ENCODE measurements at places on chromosomes 3 and 15.

DNA sequence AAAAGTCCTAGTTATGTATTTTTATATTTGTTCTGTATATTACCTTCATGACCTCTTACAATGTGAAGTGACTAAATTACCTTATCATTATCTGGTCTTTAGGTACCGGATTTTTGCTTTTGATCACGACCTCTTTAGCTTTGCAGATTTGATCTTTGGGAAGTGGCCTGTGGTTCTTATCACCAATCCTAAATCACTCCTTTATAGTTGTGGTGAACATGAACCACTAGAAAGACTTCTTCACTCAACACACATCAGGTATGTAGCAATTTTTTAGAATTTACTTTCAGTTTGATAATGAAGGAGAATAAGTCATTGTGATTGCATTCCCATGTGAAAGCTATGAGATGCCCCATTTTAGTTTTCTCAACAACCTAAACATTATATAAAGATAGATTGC is 18.3 kb downstream of the TMEM62 start:
- DNase-seq: no peak

GRCh38 chr3:126672741-126673140 is 17.8 kb upstream of the TXNRD3 start:
- DNase-seq: no peak

GRCh38 chr3:154022606-154023005 is 98.6 kb upstream of the ARHGEF26 start:
- no peak for DNase-seq

- DNase-seq: no peak
These were observed 1036.6 kb downstream of the NTRK3 start for GRCh38 chr15:87219650-87220615.

DNA sequence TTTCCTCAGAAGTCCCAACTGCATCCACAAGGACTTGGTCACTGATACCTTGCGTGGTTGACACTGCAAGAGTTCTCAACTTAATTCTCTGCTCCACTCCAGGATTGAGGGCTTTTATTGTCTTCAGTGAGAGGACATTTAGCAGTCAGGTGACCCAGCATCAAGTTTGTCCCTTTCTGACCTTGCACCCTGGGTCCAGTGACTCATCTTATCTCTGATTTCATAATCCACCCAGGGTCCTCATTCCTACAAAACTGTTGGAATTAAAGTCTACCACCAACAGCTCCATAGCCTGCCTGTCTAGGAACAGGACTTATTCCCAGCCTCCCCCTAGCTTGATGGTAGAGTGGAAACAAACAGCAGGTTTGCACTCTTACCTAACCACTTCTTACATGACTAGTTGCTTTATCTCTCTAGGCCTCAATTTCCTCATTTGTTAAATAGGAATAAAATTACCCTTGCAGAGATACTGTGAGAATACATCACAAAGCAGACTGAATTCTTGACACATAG is 151.3 kb upstream of the LPP start:
- DNase-seq: no peak

DNA sequence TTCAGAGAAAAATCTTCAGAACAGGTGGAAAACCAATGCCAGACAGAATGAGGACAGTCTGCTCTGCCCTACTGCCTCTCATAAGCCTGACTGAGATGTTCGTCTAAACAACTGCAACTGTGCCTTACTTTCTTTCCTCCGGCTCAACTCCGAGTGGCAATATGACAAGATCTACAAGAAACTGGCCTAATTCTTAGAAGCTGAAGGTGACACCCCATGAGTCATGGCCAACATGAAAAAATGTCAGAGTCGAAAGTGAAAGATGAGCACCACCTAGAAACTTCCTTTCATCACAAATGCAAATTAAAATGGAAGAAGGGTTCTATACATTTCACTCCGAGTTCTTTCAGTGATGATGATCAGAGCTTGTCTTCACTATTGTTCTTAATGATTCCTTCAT is 12.9 kb downstream of the PCYT1A start:
- DNase-seq: peak; percentile 51

GRCh38 chr15:66619152-66619903 is 53.5 kb upstream of the LCTL start:
- peak; percentile 9 for DNase-seq

DNA sequence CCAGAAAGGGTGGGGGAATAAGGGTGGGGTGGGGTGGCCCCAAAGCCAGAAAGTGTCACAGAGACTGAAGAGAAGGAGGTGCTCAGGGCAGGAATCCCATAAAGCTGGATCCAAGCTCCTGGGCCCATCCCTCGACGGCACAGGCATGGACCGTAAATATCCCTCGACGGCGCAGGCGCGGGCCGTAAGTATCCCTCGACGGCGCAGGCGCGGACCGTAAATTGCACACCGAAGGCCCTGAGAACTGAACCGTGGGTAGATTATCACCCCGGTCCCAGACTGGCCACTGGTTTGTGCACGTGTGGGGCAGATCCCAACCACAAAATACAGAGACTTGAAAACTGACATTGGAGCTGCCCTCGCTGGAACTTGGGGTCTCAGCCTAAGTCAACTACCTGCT is 41.3 kb upstream of the MUC4 start:
- DNase-seq: no peak

DNA sequence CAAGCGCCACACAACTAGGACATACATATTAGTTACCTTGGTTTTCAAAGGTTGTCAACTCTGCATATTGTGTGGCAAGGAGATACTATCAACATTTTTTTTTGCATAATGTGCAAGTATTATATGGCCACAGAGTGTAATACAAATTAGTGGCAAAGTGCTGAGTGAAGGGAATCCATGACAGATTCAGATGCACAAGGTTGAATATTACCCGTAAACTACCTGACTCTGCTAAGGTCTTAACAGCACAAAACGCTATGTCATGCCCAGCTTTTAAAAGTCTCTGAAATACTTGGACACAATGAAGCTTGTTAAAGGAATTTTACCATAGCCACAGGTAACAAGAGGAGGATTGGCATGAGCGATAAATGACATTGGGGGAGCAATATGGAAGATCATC is 79.0 kb downstream of the SATB1 start:
- DNase-seq: no peak

DNA sequence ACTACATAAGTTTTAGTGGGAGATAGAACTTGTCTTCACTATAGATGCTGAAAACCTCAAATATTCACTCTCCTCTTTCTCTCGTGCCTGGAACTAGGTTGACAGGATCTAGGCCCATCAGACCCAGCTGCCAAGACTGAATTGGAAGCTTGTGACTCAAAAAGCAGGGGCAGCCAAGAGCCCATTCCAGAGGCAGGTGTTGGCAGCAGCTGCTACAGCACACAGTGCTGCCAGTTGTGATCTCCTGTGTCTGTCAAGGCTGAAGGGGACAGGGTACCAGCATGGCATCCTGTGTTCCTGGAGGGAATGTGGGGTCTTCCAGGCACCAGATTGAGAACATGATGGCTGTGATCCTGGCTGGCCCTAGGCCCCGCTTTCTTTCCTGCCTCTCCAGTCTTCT is 92.5 kb upstream of the MB21D2 start:
- DNase-seq: no peak

- DNase-seq: no peak
These were observed 12.9 kb downstream of the CCDC80 start for GRCh38 chr3:112627919-112628466.

GRCh38 chr3:183385698-183386613 is 42.5 kb downstream of the MCF2L2 start:
- DNase-seq: peak; percentile 63

DNA sequence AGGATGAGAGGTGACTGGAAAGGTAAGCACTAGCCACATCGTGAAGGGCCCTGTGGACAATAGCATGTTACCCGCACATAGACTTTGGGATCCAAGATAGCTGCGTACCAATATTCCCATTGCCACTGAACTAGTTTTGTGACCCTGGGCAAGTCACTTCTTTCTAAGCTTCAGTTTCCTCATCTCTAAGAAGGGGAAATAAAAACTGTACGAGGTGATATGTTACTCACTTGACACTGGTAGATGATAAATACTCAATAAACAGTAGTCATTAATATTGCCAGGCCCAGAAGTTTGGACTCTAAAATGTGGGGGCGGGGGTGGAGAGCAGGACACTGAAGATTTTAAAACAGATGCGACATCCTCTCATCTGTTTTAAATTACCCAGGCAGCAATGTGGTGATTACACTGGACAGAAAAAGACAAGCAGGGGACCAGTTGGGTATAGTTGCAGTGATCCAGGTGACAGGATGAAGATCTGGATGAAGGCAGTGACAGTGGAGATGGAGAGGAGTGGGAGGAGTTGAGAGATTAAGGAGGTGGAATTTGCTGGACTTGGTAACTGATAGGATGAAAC is 2.5 kb downstream of the ATG7 start:
- no peak for DNase-seq

DNA sequence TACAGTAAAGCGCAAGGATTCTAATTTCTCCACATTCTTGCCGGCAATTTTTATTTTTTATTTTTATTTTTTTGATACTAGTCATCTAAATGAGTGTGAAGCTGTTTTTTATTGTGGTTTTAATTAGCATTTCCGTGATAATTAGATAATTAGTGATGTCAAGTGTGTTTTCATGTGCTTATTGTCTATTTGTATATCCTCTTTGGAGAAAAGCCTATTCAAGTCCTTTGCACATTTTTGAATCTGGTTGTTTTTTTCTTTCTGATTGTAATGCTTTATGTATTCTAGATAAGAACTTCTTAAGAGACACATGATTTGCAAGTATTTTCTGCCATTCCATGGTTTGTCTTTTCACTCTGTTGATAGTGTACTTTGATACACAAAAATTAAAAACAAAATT is 16.1 kb downstream of the CTDSPL2 start:
- no peak for DNase-seq

DNA sequence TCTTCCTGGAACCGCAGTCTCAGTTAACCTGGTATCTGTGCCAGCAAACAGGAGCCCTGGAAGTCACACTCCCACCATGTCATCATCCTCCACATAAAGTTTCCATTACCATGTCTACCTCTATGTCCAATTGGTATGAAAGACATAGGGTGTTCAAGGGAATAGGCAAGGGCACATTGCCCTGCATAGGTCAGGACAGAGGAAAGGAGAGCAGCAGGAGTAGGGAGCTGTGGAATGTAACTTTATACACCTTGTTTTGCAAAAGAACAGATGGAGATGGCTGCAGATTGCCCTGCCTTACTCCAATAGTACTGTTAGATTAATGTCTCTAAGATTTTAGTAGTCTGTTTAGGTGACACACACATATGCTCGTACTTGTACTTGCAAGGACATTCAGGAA is 1056.4 kb downstream of the NTRK3 start:
- DNase-seq: no peak

- no peak for DNase-seq
These were observed 69.7 kb upstream of the ARNT2 start for GRCh38 chr15:80334521-80334920.

DNA sequence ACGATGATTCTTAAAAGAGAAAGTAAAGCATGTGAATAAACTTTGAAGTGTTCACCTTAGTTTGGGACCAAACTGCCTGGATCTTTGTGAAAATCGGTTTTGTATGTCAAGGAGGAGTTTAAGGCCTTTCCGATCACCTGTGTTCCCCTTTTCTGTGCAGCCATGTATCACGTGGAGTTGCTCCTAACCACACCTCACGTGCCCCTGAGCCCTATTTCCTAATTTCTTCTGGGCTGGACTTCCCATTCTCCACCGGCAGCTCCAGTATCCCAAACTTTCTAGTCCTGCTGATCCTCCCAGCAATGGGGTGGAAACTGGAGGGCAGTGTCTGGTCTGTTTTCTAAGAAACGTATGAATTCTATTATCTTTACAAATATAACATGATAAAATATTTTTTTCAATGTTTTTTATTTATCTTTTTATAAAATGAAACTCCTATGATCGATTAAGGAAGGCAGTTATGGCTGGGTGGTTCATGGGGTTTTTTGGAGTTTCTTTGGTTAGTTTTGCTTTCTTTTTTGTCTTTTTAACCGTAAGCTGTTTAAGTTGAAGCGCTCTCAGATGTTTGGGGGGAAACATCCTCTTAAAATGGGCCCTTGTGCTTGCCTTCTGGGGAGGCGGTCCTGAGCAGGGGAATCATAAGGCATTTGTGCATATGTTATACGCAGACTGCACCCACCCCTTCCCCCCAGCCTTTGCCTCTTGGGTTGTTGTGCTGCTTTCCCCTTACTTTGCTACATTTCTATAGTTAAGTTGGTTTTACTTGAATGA is 43.6 kb upstream of the WWTR1 start:
- no peak for DNase-seq

DNA sequence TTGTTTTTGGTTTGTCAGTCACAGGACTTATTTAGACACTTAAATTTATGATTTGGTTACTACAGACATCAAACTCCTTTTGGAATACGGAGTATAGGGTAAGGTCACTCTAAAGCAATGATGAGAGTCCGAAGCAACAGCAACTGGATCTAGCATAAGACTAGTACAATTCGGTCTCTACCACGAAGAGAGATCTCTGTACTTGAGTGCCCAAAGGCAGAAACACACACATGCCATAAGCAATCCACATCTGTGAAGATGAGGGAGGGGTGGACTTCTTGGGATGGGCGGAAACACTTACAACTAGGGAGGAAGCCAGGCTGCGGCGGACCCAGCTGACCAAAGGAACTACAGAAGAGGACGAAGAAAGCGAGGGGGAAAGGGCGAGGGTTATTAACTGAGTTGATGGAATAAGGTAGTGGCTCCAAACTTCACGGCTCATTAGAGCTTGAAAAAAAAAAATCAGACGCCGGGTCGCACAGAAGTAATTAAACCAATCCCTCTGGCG is 595 bp downstream of the DPH6 start:
- peak; percentile 7 for DNase-seq

DNA sequence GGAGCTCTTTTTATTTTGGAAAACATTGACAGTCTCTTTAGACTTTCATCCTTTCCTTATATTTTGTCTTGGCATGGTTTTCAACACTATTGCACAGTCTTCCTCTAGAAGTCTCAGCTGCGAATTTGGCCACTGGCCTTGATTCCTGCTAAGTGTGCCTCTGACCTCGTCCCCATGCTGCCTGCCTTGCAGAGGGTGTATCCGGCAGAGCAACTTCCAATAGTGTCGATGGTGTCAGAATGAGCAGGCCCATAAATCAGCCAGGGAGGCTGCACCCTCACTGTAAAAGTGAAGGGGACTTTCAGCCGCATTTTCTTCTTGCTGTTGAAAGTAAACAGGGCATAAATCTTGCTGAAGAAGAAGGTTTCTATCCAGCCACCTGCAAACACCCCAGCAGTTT is 336.7 kb upstream of the TRIM42 start:
- DNase-seq: no peak

- no peak for DNase-seq
These were observed 27.9 kb downstream of the IQSEC1 start for GRCh38 chr3:13045241-13045903.

GRCh38 chr15:86336051-86336788 is 256.5 kb downstream of the AGBL1 start:
- no peak for DNase-seq

DNA sequence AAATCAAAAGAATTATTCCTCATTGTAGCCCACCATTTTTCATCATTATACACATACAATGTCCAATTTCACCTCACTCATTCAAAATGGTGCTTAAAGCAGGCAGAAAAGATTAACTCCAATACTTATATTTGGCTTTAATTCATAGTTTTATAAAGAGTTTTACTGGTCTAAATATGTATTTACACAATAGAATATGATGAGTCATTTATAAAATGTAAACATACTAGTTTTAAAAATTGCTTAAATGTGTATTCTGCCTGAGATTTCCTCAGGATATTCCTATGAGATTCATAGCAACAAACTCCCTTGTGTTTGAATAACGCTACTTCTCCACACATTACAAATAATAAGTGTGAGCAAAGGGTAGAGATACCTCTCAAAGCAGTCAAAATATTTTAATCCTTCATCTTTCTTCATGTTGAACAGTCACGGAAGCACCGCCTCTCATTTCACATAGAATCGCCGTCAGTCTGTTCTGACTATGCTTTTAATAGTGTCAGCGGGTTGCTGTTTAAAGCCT is 75.7 kb upstream of the GBE1 start:
- DNase-seq: no peak

Measured in activated gamma-delta T cell treated with Interleukin-2 at 50 U/mL for 16 hours (primary cell).